ENCODE measurements at places on chromosomes 13 and 19.
A peak's percentile ranks its signal among the peaks of the same experiment; 100 is the strongest.

DNA sequence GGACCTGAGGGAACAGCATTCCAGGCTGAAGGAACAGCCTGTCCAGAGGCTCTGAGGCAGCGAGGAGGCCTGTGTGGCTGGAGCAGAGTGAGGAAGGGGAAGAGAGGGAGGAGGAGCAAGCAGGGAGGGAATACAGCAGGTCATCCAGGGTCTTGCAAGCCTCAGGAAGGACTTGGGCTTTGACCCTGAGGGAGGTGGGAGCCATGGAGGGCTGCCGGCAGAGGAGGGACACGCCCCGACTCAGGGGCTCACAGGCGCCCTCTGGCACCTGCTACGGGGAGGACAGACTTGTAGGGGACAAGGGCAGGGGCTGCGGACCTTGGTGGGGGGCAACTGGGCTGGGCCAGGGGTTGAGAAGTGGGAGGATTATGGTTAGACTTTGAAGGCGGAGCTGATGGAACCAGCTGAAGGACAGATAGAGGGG is 4.7 kb downstream of the TINCR start:
- DNase-seq = no peak

DNA sequence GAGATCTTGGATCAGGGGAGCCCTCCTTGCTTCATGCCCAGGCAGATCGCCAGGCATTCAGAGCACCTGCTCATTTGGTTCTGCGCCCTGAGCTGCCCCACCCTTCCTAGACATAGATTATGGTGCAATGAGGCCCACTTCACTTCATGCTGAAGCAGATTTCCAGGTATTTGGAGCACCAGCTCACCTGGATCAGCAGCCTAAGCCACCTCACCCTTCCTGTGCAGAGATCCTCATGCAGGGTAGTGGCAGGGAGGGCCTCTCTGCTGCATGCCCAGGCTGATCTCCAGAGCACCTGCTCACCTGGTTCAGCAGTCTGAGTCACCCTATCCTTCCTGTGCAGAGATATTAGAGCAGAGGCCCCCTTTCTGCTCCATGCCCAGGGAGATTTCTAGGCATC is 1966.1 kb downstream of the PCDH9 start:
- no peak for DNase-seq

DNA sequence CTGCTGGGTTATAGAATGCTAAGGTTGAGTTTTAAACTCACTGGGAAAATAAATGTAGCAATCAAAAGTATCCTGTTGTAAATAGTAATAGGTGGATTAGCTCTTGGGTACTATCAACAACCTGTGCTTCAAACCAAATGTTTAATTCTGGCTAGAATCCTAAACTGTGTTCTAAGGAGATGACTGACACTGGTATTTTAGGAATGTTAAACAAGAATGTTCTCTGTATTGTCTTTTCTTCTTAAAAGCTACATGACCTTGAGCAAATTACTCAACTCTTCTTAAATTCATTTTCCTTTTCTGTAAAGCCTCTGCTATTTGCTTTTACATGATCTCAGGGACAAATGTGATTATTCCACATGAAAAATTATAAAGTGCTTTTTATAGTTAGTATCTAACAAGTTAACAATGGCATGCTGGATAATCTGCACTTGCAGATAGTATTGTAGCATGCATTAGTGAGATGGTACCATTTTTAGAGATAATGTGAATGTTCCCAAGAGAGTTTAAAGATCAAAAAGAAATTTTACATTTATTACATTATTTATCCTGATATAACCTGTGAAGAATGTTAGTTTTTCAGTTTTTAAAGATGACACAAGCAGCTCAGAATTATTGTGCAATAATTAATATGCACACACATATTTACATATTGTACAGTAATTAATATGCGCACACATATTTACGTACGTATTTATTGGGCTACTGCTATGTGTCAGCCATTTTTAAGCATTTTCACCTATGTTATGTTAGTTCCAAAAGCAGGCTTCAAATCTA is 13.6 kb upstream of the EPSTI1 start:
- no peak for DNase-seq

DNA sequence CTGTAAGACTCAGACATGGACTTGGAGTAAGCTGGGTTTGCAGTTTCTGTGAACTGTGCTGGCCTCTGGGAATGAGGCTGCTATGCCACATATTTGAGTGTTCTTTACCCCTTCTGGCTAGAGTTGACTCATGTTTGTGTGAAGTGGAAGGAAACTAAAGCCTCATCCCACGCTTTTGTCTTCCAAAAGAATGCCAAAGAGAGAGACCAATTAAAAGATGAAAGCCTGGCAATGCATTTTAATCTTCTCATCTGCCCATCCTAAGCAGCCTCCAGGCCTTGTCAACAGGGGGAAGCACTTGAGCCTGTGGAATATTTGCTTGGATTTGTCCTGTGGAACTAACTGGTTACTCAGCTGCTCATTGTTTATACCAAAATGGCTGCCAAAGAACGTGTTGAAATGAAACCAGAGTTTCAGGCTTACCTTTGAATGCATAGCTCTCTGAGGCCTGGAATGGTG is 49.1 kb downstream of the LMO7 start:
- no peak for DNase-seq

DNA sequence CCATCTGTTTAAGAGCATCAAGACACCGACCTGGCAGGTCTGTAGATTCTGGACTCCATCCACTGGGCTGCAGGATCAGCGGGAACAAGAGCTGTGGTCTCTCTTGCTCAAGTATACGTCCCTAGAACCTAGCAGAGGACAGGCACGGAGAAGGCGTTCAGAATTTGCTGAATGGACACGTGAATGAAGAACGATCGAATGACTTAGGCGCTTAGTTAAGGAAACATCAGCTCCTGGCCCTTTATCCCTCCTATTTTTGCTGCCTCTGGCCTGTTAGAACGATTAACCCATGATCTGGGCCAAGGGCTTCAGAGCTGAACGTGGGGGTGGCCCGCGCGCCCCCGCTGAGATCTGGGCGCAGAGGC is 953 bp downstream of the DZIP1 start:
- peak; percentile 79 for DNase-seq

- no peak for DNase-seq
These were observed 1022.5 kb downstream of the PCDH9 start for GRCh38 chr13:66207610-66208009.

DNA sequence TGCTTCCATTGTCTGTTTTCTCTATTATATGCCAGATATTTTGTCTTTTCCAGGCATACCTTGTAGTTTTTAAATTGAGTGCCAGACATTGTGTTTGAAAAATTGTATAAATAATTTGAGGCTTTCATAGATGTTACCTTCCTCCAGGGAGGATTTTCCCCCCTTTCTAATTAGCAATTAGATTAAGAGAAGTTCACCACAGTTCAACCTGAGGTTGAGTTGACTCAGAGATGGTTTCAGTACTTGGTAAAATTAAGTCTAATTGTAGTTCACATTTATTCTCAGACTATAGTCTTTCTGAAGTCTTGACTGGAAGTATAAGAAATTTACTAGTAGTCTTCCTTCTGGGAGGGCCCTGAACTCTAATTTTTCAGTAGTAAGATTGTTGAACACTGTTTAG is 104.1 kb upstream of the SCEL start:
- no peak for DNase-seq

- DNase-seq = no peak
These were observed 213.8 kb downstream of the KCTD12 start for GRCh38 chr13:76672420-76672819.

DNA sequence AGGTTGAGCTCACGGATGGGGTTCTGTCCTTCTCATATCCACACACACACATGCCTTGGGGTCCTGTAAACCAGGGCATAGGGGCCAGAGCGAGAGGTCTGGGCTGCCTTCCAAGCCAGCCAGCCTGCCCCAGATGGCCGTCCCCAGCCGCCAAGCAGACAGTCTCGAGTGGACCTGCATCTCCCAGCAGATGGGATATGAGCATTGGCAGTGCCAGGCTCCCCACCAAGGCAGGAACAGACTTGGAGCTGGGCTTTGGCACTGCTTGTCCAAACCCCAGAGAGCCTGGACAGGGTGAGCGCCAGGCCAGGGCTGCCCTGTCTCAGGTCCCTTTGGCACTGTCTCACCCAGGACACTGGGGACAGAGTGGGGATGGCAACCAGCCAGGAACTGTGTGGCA is 130.4 kb downstream of the DPF1 start:
- DNase-seq = peak; percentile 16

Data from DMS79 treated with DMSO at 0.1 percent for 48 hours (cell line).